Naive B cell (primary cell): ENCODE measurements at places on chromosomes 5 and 9.

- peaks cover 11% of the 10 kb centered on the region for H3K36me3 ChIP-seq
- no peak overlapping the region for H3K4me3 ChIP-seq
- peaks cover 9% of the 10 kb centered on the region for H3K4me1 ChIP-seq
- no peak overlapping the region for H3K27ac ChIP-seq
- DNase-seq: no peak
- H3K27me3 ChIP-seq: no peaks in the 10 kb centered on the region
Observed at GRCh38 chr9:137505421-137506140, 44.6 kb downstream of the PNPLA7 start.

DNA sequence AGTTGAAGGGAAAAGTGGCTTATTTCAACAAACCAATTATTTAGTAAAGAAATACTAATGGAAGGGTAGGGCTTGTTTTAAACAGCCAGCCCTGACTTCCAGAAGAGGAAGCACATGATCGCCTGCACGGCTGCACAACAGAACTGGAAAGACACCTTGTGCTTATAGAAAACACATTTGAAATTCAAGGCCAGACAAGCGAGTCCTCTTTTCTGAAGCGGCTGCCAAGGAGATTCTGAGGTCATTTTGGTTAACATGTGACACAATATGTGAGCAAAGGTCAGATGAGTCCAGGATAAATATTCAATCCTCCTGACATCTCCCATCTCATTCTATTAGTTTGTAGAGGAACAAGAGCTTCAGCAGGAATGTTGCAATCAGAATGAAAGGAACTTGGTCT lies 461.4 kb upstream of the ST8SIA4 start:
- no peak overlapping the region for H3K4me3 ChIP-seq
- H3K27ac ChIP-seq: no peak overlapping the region
- H3K27me3 ChIP-seq: no peaks in the 10 kb centered on the region
- DNase-seq: no peak
- H3K4me1 ChIP-seq: no peaks in the 10 kb centered on the region
- H3K36me3 ChIP-seq: no peaks in the 10 kb centered on the region

- peak overlapping the region; percentile 82 for H3K27ac ChIP-seq
- DNase-seq: no peak
- peaks cover 71% of the 10 kb centered on the region for H3K4me1 ChIP-seq
- no peaks in the 10 kb centered on the region for H3K27me3 ChIP-seq
Observed at GRCh38 chr5:159100782-159101646, 1.3 kb upstream of the EBF1 start.

- peak; percentile 53 for DNase-seq
- no peak overlapping the region for H3K4me3 ChIP-seq
Observed at GRCh38 chr9:89593727-89594427, 10.9 kb upstream of the GADD45G start.

GRCh38 chr9:131105952-131106351 lies 9.6 kb downstream of the AIF1L start:
- H3K36me3 ChIP-seq: no peaks in the 10 kb centered on the region
- peaks cover 4% of the 10 kb centered on the region for H3K27me3 ChIP-seq
- no peak overlapping the region for H3K4me3 ChIP-seq
- no peak overlapping the region for H3K27ac ChIP-seq
- H3K4me1 ChIP-seq: no peaks in the 10 kb centered on the region

DNA sequence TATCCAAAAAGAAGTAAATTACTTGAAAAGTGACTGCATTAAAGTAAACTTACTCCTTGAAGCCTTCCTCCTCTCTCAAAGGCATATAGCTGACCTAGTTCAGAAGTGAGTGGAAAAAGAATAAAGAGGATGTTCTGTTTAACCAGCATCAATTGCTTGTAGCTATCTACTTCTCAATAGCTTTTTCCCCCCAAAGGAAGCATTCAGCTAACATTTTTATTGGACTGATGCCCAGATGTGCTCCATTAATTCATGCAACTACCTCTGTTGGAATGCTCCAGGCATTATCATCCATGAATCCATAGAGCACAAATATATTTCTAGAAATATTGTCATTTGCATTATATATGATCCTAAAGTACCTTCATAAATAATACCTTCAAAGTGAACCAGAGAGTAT lies 132.8 kb downstream of the RASEF start:
- no peaks in the 10 kb centered on the region for H3K4me1 ChIP-seq
- no peaks in the 10 kb centered on the region for H3K36me3 ChIP-seq
- DNase-seq: no peak

DNA sequence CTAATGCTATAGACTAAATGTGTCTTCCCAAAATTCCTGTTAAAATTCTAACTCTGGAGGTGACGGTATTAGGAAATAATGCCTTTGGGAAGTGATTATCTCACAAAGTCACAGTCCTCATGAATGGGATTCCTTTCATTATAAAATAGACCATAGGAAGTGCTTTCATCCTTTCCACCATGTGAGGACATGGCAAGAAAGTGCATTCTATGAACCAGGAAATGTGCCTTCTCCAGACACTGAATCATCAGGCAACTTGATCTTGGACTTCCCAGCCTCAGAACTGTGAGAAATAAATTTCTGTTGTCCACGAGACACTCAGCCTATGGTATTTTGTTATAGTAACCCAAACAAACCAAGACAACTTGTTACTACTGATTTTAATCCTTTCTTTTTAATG lies 582.4 kb upstream of the C9orf72 start:
- no peak overlapping the region for H3K4me3 ChIP-seq
- no peaks in the 10 kb centered on the region for H3K4me1 ChIP-seq
- no peaks in the 10 kb centered on the region for H3K27me3 ChIP-seq
- no peak for DNase-seq
- no peaks in the 10 kb centered on the region for H3K36me3 ChIP-seq

- peaks cover 28% of the 10 kb centered on the region for H3K4me1 ChIP-seq
- peak overlapping the region; percentile 84 for H3K4me3 ChIP-seq
Observed at GRCh38 chr9:88387552-88388202, 567 bp upstream of the SPIN1 start.

- H3K4me1 ChIP-seq: peaks cover 11% of the 10 kb centered on the region
- DNase-seq: no peak
- H3K36me3 ChIP-seq: peaks cover 33% of the 10 kb centered on the region
- no peak overlapping the region for H3K27ac ChIP-seq
- no peak overlapping the region for H3K4me3 ChIP-seq
- no peaks in the 10 kb centered on the region for H3K27me3 ChIP-seq
Observed at GRCh38 chr5:128101676-128102075, 18.1 kb downstream of the SLC12A2 start.

GRCh38 chr5:176528761-176529115 lies 8.5 kb downstream of the RNF44 start:
- peaks cover 32% of the 10 kb centered on the region for H3K4me1 ChIP-seq
- peaks cover 8% of the 10 kb centered on the region for H3K36me3 ChIP-seq
- no peaks in the 10 kb centered on the region for H3K27me3 ChIP-seq

DNA sequence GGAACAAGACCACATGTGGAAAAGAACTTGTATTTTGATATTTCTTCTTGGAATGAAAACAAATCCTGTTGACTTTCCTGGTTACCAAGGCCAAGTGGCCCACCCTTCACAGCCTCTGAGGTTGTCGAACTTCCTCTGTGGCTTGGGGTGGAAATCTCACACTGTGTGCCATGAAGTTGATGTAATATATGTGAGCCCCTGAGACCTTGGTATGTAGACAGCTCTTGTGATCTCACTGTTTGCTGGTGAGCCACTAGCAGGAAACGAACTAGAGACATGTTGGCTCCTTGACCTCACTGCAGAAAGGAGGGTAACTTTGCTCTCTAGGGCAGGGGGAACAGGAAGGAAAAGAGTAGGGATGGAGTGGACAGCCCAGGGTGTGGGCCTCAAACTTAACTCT lies 159.4 kb downstream of the ARHGAP26 start:
- no peaks in the 10 kb centered on the region for H3K27me3 ChIP-seq
- no peaks in the 10 kb centered on the region for H3K36me3 ChIP-seq
- H3K27ac ChIP-seq: no peak overlapping the region
- H3K4me1 ChIP-seq: peaks cover under 1% of the 10 kb centered on the region
- no peak overlapping the region for H3K4me3 ChIP-seq
- DNase-seq: no peak

DNA sequence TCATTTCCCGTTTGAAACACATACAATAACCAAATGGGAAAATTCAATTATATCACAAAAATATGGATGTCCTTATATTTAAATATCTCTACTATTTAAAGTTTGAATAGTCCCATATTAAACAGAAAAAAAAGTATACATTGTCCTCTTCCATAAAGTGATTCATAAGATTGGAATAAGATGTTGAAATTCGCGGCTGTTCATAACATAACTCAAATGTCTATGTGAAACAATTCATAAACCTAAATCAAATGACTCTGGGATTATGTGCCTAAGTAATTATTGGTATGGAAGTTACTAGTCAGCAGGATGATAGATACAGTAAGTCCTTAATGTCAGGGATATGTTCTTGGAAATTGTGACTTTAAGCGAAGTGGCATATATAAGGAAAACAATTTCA lies 3.9 kb upstream of the EFNA5 start:
- H3K4me1 ChIP-seq: peaks cover 21% of the 10 kb centered on the region
- DNase-seq: no peak
- H3K4me3 ChIP-seq: no peak overlapping the region
- H3K27ac ChIP-seq: no peak overlapping the region

- H3K27me3 ChIP-seq: no peaks in the 10 kb centered on the region
- no peak overlapping the region for H3K27ac ChIP-seq
- DNase-seq: no peak
- H3K4me1 ChIP-seq: no peaks in the 10 kb centered on the region
Observed at GRCh38 chr5:78601559-78602314, 46.8 kb downstream of the LHFPL2 start.

DNA sequence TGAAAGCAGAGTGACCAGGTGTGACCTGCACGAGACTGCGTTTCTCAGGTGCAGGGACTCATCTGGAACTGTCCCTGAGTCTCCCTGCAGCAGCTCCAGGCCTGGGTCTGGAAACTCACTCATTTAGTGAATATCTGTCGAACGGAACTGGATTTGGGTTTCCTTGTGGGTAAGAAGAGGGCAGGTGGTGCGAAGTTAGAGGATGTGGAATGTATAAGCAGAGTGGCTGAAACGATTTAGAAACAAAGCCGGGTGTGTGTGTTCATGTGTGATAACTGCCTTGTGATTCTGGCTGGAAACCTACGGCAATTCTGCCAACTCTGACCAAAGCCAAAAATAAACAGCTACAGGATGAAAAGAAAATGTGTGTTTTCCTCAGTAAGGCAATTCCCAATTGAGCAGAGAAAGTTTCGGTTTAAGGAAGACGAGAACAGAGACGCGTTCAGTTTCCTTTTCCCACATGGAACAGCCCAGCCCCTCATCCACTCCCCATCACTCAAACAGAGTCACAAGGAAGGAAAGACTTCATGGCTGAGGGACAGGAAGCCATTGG lies 130.3 kb downstream of the NSG2 start:
- DNase-seq: no peak
- H3K27me3 ChIP-seq: peaks cover 15% of the 10 kb centered on the region
- no peak overlapping the region for H3K4me3 ChIP-seq
- no peak overlapping the region for H3K27ac ChIP-seq

DNA sequence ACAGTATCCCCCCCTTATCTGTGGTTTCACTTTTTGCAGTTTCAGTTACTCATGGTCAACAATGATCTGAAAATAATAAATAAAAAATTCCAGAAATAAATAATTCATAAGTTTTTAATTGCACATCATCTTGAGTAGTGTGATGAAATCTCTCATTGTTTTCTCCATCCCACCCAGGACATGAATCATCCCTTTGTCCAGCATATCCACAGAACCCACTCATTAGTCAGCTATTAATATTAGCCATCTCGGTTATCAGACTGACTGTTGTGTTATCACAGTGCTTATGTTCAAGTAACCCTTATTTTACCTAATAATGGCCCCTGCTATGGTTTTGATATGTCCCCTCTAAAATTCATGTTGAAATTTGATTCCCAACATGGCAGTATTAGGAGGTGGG lies 40.7 kb downstream of the FAM114A2 start:
- no peaks in the 10 kb centered on the region for H3K27me3 ChIP-seq
- no peak for DNase-seq
- H3K4me3 ChIP-seq: no peak overlapping the region
